GM13976 (cell line): ENCODE measurements at places on chromosomes 1 and 21.

DNA sequence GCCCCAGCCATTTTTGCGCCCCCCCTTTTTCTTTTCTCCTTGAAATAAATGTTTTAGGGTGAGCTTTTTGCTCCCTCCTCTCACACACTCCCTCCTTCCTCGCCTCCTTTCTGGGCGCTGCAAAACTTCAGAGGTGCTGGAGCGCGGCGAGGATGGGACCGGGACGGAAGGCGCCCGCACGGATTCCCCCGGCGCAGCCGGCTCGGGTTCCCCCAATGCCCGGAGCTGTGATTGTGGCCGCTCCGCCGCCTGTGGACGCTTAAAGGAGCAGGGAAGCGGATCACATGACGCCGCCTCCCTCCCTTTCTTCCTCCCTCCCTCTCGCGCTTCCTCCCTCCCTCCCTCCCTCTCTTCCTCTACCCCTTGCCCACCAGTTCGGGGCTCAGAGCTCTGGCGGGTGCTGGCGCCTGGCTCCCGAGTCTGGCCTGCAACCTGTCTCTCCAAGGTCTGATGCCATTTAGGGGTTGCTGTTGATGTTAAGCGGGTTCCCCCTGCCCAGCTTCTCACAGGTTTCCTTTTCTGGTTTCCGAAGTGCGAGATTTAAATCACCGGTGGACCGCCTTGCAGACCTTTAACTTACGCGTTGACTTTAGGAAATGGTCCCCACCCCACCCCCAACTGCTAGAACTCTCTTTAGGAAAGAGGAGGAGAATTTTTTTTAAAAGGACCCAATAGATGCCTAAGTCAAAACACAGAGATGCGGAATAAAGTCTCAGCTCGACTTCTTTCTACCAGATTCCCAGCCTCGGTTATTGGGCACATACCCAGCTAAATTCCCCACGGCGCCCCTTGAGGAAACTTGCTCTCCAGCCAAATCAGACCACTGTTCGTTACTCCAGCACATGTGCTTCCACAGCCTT lies at the start of gene WLS:
WLS (minus strand) TSS at position 235 of the 860 bp plus-strand sequence; CDS start at position 11, 224 bp downstream.
- DNase-seq = peak; percentile 24

GRCh38 chr1:227729881-227730629 lies 5.0 kb downstream of the JMJD4 start:
- DNase-seq = peak; percentile 80

- no peak for DNase-seq
These were observed 69.7 kb upstream of the WNT4 start for GRCh38 chr1:22212400-22213233.

GRCh38 chr1:225318706-225319575 lies 108.9 kb downstream of the LBR start:
- peak; percentile 44 for DNase-seq

DNA sequence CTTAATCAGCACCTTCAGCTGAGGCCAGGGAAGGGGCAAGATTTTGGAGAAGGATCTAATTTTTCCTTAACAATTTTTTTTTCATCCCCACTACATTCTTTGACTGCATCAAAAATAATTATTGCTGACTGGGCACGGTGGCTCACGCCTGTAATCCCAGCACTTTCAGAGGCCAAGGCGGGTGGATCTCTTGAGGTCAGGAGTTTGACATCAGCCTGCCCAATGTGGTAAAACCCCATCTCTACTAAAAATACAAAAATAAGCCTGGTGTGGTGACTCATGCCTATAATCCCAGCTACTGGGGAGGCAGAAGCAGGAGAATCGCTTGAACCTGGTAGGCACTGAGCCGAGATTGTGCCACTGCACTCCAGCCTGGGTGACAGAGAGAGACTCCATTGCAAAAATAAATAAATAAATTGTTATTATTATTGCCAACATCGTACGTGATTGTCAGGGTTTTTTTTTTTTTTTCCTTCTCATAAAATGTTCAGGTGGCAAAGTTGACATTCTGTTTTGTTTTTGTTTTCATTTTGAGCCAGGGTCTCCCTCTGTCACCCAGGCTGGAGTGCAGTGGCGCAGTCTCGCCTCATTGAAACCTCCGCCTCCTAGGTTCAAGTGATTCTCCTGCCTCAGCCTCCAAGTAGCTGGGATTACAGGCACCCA lies 37.3 kb upstream of the MORC3 start:
- DNase-seq = no peak

DNA sequence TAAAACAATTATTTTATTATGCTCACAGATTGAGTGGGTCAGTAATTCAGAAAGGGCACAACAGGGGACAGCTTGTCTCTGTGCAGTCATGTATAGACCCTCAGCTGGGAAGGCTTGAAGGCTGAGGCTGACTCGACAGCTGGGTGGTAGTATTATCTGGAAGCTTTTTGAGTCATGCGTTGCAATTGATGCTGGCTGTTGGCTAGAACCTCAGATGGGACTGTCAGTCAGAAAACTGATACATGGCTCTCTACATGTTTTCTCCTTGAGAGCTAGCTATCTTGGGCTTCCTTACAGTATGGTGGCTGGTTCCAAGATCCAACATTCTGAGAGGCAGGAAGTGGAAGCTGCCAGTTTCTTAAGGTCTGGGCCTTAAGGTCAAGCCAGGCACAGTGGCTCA lies 61.5 kb upstream of the SELENON start:
- no peak for DNase-seq

- no peak for DNase-seq
These were observed 1.7 kb upstream of the GADD45A start for GRCh38 chr1:67683316-67683715.

DNA sequence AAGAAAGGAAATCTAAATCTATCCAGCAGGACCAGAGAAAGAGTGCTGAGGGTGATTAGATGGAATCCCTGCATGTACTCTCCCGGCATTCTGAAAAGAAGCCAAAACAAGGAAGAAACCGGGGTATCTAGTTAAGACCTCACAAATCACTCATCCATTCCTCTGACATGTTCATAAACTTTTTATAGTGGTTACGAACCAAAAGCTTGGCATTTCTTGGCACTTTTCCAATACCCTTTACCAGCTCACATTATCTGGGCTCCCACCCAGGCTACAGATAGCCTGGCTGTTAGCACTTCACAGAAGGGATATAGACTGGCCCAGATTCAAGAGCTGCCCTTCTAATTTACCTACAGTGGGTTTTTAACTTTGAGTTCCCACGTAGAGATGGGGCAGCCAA lies 1.8 kb upstream of the C1orf74 start:
- DNase-seq = no peak
